A549 treated with CpdA at 1 μM for 4 hours (cell line): ENCODE measurements at places on chromosomes 11 and 22. TPM values are rescaled to one million over a fixed set of nuclear protein-coding genes. Genes with fewer than 3 reads are reported as not detected.

The BIRC3 gene
- 29.6 to 34.5 TPM (median 30.8 TPM) in 5 replicates for total RNA-seq

The FGF3 gene
- not detected in 5 replicates for total RNA-seq

The NLRP6 gene
- total RNA-seq: not detected in 5 replicates

The PANX3 gene
- total RNA-seq: not detected in 5 replicates

The OR52L1 gene
- not detected in 5 replicates for total RNA-seq

The SPON1 gene
- 0.02 TPM in 1 of 5 replicates, not detected in the others for total RNA-seq

The PRDX5 gene
- 370 to 514 TPM (median 489 TPM) in 5 replicates for total RNA-seq
